ENCODE measurements at places on chromosomes 3 and 15.

DNA sequence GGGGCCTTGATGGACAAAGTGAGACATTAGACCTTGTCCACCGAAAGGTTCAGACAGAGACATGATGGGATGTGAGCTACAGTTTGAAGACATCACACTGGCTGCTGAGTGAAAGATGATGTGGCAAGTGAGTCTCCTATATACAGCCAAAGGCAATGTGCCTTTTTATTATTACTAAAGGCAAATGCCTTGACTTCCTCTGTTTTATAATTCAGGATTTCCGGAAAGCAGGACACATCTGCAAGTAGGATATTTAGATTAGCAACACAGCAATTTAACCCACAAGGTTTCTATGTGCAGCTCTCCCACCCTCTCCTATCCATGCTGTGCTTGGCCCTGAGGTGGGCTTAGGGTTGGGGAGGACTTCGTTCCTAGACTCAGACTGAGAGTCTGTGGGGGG lies 20.7 kb downstream of the SPATA12 start:
- no peak for DNase-seq

DNA sequence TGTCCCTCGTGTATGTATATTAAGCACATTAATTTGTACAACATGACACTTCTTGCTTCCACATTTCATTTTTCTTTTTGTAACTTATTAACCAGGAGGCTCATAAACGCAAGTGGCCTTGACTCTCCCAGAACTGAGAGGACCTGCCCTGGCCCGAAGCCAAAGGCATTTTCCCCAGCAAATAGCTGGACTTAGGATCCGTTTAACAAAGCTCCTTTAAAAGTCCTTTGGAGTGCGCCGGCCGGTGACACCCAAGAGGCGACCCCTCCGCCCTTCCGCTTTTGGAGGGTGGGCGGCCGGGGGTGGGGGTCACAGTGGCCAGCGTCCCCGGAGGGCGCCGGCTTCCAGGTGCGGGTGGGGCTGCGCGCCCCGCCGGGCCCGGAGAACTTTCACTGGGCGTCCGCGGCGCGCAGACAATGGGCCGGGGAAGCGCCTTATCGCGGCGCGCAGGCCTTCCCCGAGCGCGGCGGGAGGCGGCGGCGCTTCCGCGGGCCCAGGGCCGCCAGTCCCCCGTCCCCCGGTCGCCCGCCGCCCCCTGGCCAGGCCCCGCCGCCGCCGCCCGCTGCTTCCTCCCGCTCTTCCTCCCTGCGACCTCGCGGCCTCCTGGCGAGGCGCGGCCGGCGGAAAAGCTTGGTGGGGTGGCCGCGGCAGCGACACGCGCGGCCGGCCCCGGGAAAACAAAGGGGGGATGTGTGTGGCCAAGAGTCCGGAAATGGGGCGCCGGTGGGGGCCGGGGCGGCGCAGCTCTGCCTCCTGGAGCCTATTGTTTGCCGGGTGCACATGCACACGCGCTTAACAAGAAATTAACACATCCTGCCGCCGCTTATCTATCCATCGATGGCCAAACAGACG lies 613.4 kb downstream of the MCTP2 start:
- DNase-seq: no peak

DNA sequence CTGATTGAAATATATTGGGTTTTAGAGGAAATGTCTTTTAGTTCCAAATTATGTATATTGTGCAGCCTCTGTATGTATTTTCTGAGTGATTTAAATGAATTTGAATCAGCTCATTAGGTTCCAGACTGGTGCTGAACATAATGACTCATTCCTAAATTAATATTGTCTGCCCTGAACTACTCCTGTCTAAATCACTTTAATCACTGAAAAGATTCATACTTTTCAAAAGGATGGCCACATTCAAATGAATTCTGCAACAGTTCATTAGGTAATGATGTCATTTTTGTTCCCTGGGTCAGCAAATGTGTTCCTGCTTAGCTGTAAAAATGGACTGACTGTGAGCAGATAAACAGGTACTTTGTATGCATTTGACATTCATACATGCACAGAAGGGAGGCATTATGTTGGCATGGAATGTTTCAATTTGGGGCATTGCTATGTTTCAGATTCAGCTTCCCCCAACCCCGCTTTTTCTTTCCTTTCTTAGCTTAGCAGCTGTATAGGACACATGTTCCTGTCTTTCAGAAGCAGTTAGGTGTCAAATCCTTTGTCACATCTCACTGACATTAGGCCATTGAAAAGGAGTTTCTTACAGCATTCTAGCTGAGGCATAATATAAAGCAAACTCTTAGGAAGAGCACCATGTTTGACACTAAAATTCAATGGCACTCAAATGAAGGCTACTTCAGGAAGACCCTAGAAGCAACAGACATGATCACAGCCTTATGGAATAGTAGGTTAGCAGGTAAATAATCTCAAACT lies 318.5 kb upstream of the ARPP21 start:
- no peak for DNase-seq

- no peak for DNase-seq
Observed at GRCh38 chr15:93825682-93826081, 405.7 kb upstream of the MCTP2 start.

DNA sequence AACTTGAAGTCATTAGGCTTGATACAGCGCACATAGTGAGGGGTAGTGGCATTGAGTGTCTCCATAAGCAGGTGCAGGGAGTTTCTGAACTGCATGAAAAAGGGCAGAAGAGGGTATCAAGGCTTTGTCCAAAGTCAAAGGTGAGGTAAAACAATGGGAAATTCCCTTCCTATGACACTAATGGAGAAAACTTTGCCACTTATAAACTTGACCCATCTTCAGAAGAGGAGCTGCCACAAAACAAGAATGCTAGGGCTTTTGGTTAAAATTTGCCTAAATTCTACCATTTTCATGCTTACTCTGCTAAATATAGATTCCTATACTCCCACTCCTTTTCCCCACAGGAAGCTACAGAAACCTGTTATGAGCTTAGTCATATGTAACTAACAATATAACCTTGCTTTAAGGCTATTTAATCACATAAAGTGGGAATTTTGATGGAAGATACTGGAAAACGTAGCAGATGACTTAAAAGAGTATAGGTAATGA lies 87.5 kb upstream of the MYO5C start:
- DNase-seq: no peak

GRCh38 chr3:2099028-2099671 lies 484 bp downstream of the CNTN4 start:
- no peak for DNase-seq

GRCh38 chr3:10648181-10648580 lies 142.8 kb upstream of the ATP2B2 start:
- no peak for DNase-seq

- DNase-seq: no peak
Observed at GRCh38 chr15:89998141-89998661, 2.9 kb upstream of the ZNF710 start.

- DNase-seq: no peak
Observed at GRCh38 chr15:38002883-38003477, 68.5 kb downstream of the TMCO5A start.

- DNase-seq: no peak
Observed at GRCh38 chr3:111465081-111465670, 76.8 kb upstream of the CD96 start.

DNA sequence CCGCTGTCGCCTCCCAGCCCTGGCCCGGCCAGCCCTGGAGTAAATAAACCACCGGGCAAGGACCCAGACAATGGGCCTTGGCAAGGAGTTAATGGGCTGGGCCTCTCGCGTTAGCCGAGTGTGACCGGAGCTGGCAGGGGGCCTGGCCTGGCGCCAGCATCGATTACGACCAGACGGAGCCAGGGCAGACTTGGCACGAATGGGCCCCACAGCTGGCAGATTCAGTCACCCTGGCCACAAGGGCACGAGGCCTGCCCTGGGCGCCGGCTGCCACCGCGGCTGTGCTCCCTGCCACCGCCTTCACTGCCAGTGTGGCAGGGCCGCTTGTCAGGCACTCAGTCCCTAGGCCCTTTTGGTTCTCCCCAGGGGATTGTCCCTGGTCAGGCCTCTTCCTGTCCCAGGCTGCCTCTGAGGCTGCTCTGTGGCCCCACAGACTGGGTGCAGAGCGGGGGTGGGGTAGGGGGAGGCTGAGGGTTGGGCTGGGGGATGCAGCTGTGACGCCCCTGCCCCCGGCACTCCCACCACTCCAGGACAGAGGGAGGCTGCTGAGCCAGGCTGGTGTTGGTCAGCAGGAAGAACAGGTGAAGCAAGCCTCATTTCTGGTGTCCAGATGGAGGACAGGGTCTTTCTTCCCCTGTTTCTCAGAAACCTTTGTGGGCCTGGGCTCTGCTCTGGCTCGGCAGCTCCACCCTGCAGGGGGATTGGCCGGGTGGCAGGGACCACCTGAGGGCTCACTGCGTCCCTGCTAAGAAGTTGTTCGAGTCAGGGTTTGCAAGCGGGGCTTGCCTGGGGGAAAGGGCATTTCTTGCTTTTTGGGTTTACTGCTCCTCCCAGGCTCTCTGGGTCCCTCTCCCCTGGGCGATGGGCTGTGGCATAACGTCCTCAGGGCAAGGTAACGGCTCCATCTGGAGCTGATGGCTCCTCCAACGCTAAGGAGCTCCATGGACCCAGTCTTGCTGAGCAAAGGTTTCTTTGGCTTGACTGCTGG lies 30.5 kb upstream of the SRP14 start:
- DNase-seq: no peak

DNA sequence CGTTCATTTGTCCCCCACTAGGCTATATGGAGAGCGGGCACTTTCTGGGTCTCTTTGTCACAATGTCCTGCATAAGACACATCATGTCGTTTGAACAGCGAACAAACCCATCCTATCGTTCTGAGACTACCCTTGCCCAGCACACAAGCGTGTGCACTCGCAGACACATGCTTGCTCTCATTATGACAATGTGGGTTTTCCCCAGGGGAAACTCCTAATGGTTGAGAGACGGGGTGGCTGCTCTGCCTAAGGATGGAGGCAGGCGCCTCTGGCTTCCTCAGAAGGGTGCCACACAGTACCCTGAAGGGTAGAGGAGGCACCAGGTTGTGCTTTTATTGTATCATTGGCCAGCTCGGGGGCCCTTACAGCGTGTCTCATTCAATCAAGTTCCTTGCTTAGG lies 51.0 kb upstream of the MYZAP start:
- DNase-seq: no peak

DNA sequence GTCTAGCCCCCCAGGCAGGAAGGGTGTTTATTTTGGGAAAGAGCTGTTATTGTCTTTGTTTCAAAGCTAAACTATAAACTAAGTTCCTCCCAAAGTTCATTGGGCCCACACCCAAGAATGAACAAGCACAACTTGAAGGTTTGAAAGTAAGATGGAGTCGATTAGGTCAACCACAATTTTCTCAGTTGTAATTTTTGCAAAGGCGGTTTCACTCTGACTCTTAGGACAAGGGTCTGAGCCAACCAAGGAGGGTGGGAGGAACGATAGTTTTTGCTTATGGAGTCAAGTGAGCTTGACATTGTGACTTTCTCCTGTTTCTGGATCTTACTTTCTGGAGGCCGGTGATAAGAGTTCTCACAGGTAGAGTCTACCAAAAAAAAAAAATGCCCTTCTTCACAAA lies 5.8 kb upstream of the ZNF770 start:
- no peak for DNase-seq

- no peak for DNase-seq
Observed at GRCh38 chr3:11002371-11002807, 9.8 kb downstream of the SLC6A1 start.

DNA sequence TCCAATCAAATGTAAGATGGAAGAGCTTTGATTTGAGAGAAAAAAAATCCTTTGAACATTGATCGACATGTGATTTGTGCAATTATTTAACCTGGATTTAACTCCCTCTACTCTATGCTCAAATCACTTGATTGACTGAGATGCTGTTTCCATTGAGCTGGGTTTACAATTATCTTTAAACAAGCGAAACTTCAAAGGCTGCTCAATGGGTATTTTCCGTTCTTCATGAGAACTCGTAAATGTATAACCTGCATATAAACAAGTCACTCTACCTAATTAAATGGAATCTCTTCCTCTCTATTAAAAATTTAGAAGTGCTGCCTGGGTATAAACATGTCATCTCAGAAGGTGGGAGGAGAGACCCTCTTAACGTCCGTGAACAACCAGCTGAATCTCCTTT lies 71.9 kb downstream of the ANXA2 start:
- no peak for DNase-seq

- DNase-seq: no peak
Observed at GRCh38 chr3:150423761-150424160, 15.7 kb downstream of the TSC22D2 start.

GRCh38 chr3:180306691-180307090 lies 270.0 kb upstream of the PEX5L start:
- DNase-seq: no peak

- DNase-seq: no peak
Observed at GRCh38 chr15:35986191-35986721, 440.3 kb upstream of the DPH6 start.

DNA sequence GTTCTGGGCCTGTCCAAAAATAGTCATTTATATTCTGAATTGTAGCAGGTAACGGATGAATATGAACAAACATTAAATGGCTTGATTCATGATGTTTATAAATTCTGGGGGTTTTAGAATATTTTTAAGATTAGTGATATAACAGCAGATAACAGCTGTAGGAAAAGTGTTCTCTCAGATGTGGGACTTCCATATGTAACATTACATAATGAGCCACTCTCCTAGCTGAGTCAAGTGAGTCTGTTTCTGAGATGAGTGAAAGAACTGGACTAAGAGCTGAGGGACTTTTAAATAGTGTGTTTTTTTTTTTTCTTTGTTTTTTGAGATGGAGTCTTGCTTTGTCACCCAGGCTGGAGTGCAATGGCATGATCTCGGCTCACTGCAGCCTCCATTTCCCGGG lies 13.9 kb downstream of the YEATS2 start:
- DNase-seq: no peak

GRCh38 chr3:47104259-47104658 lies 59.7 kb downstream of the SETD2 start:
- no peak for DNase-seq

- DNase-seq: no peak
Observed at GRCh38 chr3:126961191-126961790, 21.6 kb upstream of the PLXNA1 start.

- no peak for DNase-seq
Observed at GRCh38 chr15:31487811-31488436, 161.3 kb downstream of the KLF13 start.

DNA sequence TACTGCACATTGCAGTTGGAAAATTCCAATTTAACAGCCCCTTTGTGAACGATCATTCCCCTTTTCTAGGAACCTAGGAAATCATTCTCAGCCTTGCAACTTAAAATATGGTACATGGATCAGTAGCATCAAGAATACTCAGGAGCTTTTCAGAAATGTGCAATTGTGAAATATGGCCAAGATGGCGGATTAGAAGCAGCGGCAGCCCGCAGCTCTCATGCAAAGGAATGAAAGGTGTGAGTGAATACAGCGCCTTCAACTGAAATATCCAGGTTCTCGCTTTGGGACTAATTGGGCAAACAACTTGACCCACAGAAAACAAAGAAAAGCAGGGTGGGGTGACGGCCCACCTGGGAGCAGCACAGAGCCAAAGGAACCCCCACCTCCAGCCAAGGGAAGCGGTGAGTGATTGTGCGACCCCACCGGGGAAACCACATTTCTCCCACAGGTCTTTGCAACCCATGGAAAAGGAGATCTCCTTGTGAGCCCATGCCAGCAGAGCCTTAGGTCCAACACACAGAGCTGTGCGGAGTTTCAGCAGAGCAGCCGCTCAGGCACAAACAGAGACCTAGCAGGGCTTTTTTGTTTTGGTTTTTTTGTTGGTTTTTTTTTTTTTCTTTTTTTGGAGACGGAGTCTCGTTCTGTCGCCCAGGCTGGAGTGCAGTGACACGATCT lies 7.6 kb upstream of the AVEN start:
- DNase-seq: no peak

Data from stimulated activated CD4-positive, alpha-beta T cell treated with anti-CD3 and anti-CD28 coated beads, Interleukin-4, amount 100 ng/mL, for 4 hours (primary cell).